ENCODE measurements at places on chromosomes 16 and 17.

DNA sequence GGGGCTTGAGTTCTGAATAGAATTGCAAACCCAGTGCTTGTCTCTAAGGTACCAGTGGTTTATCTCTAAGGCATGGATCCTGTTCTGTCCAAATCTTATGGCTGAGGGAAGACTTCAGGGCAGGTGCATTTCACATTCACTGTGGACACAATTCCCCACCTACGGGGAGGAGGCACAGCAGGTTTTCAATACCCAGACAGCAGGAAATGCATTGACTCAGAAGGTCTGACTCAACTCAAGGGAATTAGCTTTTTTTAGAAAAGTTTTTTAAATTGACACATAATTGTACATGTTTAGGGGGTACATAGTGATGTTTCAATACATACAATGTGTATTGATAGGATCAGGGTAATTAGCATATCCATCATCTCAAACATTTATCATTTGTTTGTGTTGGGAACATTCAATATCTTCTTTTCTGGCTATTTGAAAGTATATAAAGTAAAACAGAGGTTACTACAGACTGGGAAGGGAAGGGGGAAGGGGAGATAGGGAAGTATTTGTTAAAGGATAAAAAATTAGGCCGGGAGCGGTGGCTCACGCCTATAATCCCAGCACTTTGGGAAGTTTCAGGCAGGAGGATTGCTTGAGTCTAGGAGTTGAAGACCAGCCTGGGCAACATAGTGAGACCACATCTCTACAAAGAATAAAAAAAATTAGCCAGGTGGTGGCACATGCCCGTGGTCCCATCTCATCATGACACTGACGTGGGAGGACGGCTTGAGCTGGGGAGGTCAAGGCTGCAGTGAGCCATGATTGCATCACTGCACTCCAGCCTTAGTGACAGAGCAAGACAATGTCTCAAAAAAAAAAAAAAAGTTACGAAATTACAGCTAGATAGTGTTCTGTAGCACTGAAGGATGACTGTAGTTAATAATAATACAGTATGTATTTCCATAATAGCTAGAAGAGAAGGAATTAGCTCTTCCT, 54.9 kb downstream of the RGS9 start:
- DNase-seq = no peak

GRCh38 chr16:68782198-68783174, 45.4 kb downstream of the CDH1 start:
- no peak for DNase-seq

DNA sequence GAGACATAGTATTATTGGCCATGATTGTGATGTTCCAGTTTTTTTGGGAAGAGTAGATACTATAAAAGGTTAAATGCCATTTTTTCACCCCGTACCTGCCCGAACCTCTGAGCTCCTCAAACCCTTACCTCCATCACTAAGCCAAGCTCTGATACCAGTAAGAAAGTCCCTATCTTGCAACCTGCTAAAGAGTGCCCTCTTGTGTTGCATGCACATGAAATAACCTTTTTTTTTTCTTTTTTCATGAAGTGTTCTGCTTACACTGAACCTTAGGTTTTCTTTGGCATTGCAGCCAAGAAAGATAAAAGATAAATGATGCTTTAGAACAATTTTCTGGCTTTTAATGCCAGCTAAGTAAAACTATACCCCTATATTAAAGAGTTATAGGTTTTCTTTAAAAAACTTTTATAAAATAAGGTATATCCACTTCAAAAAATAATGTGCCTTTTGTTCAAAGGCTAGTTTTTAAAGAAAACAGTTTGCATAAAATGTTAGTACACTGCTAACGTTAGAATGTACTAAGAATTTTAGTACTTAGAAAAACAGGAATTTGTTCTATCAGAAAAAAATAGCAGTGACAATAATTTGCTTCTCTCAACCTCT, 295.3 kb upstream of the PMFBP1 start:
- no peak for DNase-seq

DNA sequence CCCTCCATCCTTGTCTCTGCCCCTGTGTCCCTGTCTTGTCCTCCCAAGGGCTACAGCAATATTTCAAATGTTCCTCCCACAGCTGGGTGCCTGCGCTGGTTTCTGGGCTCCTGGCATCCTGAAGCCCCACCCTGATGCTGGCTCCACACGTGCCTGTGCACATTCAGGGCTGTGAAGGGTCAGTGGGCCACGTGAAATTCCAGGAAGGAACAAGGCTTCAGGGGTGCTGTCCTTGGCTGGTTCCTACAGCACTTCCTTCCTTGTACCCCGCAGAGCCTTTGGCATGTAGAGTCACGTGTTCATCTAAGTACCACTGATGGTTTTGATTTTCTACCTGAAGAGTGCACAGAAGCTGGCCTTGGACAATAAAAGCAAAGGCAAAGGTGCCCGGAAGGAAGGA, 57.7 kb upstream of the NLK start:
- no peak for DNase-seq

GRCh38 chr17:48563385-48563838, 14.7 kb downstream of the HOXB4 start:
- no peak for DNase-seq

All from stimulated activated CD4-positive, alpha-beta T cell treated with anti-CD3 and anti-CD28 coated beads, Interleukin-1b, Interleukin-23, amount 100 ng/mL, for 24 hours (primary cell).